Central memory CD4-positive, alpha-beta T cell (primary cell): ENCODE measurements at places on chromosomes 7 and 10.

- no peak for DNase-seq
These were observed 193.0 kb upstream of the PITRM1 start for GRCh38 chr10:3365630-3366029.

- no peak for DNase-seq
These were observed 26.2 kb upstream of the EBLN1 start for GRCh38 chr10:22244001-22244400.

- DNase-seq, result no peak
These were observed 76.6 kb downstream of the AMPH start for GRCh38 chr7:38554586-38554985.

- DNase-seq, result no peak
These were observed 8.7 kb upstream of the SAMD9L start for GRCh38 chr7:93156884-93157283.

GRCh38 chr10:23147035-23147434, 45.1 kb upstream of the PTF1A start:
- no peak for DNase-seq

DNA sequence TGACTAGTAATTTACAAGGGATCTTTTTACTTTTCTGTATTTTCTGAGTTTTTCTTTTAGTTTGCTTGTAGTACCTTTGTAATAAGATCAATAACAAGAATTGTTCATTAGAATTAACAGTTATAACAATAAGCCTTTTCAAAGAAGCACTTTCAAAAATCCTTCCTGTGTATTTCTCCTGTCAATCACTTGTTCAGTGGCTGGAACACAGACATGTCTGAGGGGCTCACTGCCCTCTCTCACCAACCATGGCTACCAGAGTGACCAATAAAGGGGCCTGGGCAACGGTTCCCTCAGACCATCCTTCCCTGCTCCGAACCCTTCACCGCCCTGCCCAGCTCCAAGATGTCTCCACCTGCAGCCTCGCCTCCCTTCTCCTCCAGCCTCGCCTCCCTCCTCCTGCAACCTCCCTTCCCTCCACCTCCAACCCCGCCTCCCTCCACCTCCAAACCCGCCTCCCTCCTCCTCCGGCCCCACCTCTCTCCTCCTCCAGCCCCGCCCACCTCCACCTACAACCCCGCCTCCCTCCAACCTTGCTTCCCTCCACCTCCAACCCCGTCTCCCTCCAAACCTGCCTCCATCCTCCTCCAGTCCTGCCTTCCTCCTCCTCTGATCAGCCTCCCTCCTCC, 353.4 kb downstream of the TNS3 start:
- no peak for DNase-seq

- no peak for DNase-seq
These were observed 81.0 kb upstream of the FZD8 start for GRCh38 chr10:35723059-35723458.

DNA sequence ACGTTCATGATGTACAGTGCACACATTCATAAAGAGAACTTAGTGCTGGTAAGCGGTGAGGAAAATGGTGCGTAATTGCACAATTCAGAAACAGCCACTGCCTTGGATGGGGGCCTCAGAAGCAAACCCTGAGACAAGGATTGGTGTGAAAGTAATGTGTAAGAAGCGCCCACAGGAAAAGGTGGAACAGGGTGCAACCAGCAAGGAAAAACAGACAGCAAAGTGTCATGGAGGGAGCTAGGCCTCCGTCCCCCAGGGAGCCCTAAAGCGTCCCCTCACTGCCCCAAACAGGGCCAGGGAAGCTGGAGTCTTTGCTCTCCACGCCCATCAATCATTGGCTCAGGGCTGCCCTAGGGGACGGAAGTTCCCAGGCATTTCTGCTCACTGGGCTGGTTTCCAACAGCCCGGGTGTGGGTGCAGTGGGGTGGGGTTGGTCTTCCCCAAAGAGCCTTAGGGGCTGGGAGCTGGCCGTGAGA, 9.6 kb upstream of the C10orf105 start:
- DNase-seq, result no peak

GRCh38 chr10:71582506-71583475, 136.8 kb downstream of the C10orf105 start:
- no peak for DNase-seq

GRCh38 chr7:142405122-142405765, 147.4 kb upstream of the PRSS58 start:
- DNase-seq, result no peak

DNA sequence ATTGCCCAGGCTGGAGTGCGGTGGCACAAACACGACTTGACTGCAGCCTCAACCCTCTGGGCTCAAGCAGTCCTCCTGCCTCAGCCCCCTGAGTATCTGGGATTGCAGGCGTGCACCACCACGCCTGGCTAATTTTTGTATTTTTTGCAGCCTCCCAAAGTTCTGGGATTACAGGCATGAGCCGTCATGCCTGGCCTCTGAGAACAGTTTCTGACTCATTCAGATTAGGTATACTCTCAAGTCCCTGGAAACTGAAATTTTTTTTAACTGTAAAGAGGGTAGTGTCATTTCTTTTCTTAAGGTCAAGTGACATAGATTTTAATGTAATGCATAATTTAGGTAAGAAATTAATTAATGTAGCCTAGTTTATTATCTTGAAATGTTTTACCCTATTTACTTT, 104.7 kb downstream of the SEPTIN7 start:
- no peak for DNase-seq

DNA sequence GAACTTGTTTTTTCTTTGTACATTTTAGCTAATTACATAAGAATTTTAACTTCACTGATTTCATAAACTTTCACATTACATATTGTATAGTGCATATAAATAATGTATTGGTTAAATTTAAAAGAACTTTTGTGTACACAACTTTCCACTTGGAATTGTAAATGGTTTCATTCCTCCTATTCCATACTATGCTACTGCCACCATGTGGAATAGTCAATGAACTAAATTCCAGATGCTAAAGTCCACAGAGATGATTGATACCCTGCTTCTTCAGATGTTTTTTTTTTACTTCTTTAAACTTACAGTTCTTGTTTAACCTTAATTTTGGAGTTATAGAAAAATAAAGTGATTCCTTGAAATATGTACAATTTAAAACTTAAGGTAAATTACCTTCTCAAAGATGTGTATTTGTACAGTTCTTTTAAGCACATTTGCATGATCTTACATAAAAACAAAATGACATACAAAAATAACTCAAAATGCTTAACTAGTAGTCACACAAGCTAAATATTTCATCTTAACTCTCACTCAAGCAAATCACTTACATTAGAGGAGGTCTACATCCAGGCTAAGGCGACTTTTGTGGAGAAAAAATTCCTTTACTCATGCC, 247.6 kb upstream of the HGF start:
- no peak for DNase-seq

GRCh38 chr7:43232366-43232765, 119.9 kb downstream of the HECW1 start:
- no peak for DNase-seq

- no peak for DNase-seq
These were observed 190.4 kb downstream of the HDAC9 start for GRCh38 chr7:18685971-18686370.

GRCh38 chr10:110434489-110435096, 63.1 kb upstream of the DUSP5 start:
- no peak for DNase-seq

GRCh38 chr10:121732656-121733445, 134.6 kb upstream of the FGFR2 start:
- no peak for DNase-seq

GRCh38 chr10:69738858-69739435, 62.8 kb upstream of the COL13A1 start:
- no peak for DNase-seq

GRCh38 chr7:92835261-92835850, 1.0 kb downstream of the CDK6 start:
- peak; percentile 54 for DNase-seq

- DNase-seq, result no peak
These were observed 46.8 kb downstream of the PIK3AP1 start for GRCh38 chr10:96673318-96674099.

DNA sequence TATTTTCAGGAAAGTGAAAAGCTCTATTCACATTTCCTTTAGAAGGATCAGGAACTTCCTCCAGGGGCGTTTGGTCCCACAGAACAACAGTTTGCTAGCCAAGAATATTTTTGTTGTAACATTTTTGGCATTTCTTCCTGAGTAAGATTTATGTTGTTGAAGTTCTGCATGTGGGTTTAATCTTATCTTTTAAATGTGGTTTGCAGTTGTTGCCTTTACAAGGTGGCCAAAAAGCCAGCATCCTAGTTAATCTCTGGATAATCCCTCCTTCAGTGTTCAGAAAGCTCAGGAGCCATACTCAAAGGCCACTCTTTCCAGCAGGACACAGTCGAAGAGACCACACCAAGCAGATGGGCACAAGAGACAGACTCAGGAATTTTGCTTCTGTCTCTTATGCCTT, 30.0 kb downstream of the SLC26A4 start:
- DNase-seq, result no peak

- DNase-seq, result no peak
These were observed 90.8 kb downstream of the JCAD start for GRCh38 chr10:29968585-29968984.

- no peak for DNase-seq
These were observed 381.1 kb upstream of the ZMIZ1 start for GRCh38 chr10:78687626-78688025.

DNA sequence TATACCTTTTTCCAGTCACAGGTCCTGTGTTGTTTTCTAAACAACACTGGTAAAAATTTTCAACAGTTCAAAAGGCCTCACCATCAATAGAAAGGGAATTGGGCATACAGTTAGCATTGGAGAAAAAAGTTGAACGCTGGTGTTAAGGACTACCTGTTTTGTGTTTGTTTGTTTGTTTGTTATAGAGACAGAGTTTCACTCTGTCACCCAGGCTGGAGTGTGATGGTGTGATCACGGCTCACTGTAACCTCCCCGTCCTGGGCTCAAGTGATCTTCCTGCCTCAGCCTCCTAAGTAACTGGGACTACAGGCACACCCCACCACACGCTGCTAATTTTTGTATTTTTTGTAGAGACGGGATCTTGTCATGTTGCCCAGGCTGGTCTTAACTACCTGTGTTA, 306.1 kb downstream of the PRPF18 start:
- no peak for DNase-seq

DNA sequence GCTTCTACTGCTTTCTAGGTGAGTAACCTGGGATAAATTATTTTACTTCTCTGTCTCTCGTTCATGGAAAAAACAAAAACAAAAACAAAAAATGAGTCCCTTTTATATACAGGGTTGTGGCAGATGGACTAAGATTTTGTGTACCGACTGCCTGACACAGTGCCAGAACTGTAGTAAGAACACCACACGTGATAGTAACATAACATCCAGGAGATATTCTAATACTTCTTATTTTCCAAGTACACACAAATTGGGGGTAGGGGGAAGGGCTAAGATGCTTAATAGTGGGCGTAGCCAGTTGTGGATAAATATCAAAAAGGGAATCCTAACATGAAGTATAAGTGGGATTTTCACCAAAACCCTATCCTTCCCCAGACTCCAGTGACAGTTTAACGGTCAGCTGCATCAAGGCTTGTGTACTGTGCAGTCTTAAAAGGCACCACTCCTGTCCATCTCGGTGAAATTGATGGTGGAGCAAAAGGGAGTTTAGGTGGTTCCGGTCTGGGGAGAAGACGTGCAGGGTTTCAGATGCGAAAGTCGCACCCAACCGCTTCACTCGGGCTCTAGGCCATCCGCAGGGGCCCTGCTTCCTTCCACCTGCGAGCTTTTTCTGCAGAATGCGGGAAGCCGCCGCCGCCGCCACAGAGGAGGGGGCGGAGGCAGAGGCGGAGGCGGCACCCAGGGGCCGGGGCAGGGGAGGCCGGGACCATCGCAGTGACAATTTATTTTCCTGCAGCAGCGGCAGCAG, at the start of gene STAMBPL1:
STAMBPL1 (plus strand) TSS at position 712 of the 748 bp plus-strand sequence. CDS start 21,464 bp downstream, outside the sequence.
- DNase-seq, result peak; percentile 79

DNA sequence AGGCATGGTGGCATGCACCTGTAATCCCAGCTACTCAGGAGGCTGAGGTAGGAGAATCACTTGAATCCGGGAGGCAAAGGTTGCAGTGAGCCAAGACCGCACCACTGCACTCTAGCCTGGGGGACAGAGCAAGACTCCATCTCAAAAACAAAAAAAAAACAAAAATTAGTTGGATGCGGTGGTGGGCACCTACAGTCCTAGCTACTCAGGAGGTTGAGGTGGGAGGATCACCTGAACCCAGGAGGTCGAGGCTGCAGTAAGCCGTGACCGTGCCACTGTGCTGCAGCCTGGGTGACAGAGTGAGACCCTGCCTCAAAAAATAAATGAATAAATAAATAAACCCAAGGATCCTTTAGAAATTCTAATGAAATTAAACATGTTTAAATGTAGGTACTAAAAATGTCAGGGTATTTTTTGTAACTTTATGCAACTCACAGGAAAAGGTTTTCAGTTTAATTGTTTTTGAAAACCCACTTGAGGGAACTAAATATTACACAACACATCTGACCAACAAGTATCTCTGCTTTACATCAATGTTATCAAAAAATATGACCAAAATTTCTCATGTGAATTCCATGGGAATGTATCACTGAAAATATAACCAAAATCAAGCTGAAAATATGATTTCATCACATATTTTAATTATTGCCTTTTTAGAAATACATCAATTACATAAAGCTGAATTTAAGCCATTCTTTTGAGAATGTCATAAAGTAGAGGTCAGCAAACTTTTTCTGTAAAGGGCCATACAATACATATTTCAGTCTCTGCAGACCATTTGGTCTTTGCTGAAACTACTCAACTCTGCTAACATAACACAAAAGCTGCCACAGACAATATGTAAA, 23.9 kb downstream of the UPF2 start:
- DNase-seq, result no peak

GRCh38 chr7:46568420-46569132, 647.5 kb upstream of the IGFBP3 start:
- no peak for DNase-seq

DNA sequence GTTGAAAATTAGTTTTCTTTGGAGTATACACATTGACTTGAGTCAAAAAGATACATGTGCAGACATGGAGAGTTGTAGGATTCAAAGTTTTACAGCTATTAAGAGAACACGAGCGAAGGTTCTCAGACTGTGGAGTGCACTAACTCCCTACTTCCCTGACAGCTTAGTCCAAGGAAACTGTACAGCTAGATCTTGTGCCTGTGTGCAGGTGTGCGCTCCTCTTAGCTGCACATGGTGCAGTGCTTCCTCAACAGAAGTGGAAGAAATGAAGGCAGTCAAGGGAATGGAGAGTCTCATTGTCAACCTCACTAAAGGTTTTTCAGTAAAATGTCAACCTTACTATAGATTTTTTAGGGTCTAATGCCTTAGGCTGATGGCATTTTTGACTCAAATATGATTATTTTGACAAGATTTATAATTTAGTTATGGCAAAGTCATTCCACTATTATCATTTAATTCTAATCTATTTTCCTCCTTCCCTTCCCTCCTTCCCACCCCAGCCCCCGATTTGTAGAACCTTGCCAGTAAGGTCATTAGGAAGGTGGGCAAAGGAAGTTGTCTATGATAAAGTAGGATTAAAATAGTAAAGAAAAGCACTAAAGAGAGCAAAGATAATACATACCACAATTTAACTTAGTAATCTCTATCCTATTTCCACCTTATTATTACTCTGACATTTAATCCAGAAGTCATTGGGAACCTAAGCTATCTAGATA, 13.6 kb downstream of the PDK4 start:
- DNase-seq, result no peak

- DNase-seq, result peak; percentile 54
These were observed 102.5 kb downstream of the RAMP3 start for GRCh38 chr7:45259966-45260646.
